ENCODE measurements at places on chromosomes 3 and 15.

DNA sequence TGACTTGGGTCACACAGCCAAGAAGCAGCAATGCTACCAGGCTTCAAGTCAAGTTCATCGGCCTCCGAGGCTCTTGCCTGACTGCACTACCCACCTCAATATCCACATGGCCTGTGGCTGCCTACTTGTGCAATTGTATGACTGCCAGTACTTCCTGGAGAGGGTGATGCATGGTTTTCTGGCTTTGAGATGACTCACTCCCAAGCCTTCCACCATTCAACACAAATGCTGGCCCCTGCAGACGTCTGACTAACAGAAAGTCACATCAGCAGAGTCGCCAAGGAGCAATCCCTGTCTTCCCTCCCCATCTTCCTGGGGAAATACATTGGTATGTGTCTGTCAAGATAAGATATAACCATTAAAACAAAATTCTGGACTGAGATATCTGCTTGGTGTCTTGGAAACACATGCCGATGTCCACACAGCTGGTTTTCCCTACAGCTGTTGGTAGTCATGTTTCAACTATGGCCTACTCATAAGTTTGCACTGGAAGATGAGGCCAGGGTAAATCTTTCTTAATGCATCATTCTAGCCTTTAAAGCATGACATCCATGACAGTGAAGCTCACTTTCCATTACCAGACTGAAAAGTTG is 79.6 kb upstream of the SPATA12 start:
- peak; percentile 76 for DNase-seq

DNA sequence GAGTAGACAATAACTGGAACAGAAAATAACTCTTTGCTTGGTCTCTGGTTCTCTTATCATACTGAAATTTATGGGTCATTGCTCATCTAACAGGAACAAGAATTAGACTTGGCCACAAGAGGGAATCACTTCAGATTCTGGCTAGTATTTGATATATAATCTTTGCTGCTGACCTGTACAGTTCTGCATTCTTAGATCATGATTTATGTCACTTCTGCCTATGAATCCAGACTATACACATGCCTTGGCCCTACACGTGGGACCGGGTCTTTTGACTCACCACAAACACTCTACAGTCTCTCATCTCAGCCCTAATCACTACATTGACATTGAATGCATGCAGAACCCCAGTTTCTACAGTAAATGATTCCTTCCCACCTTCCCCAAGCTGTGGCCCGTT is 162.5 kb upstream of the SOX2 start:
- no peak for DNase-seq

GRCh38 chr3:59772416-59773408 is 722.9 kb upstream of the CFAP20DC start:
- peak; percentile 59 for DNase-seq

- DNase-seq, result no peak
Observed at GRCh38 chr3:154584041-154584440, 154.1 kb upstream of the GPR149 start.

GRCh38 chr3:22988566-22988965 is 214.6 kb upstream of the UBE2E2 start:
- DNase-seq, result no peak

DNA sequence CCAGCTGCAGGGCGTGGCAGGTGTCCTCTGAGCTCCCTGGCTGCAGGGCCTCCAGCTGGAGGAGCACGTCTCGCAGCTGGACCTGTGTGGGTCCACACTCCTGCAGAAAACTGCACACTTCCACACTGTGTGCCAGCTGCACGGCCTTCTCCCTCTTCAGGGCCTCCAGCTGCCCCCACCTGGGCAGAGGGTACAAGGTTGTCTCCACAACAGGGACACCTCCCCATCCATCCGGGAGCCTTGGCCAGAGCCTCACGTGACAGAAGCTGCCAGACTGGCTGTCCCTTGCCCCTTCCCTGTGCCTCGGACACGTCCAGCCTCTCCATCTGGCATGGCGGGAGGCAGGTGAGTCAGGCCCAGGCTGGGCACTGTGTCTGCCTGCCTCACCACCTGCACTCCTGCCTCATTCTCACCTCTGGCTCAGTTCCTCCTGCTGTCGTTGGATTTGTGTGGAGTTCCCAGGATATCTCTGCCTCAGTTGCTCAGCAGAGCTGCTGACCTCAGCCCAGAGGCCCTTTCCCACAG is 14.5 kb downstream of the SPTBN5 start:
- no peak for DNase-seq

Data from activated T-cell treated with anti-CD3 and anti-CD28 coated beads, Interleukin-2, amount 50 U/mL, for 72 hours (primary cell).